ENCODE measurements at places on chromosomes 4 and X. TPM values are rescaled to one million over a fixed set of nuclear protein-coding genes. Genes with fewer than 3 reads are reported as not detected.

PPP1R2C gene
- total RNA-seq: not detected

ABCG2 gene
- 1.1 TPM for total RNA-seq

GRCh38 chr4:139844057-139844456 lies 178.4 kb downstream of the MGST2 start:
- DNase-seq: no peak

DNA sequence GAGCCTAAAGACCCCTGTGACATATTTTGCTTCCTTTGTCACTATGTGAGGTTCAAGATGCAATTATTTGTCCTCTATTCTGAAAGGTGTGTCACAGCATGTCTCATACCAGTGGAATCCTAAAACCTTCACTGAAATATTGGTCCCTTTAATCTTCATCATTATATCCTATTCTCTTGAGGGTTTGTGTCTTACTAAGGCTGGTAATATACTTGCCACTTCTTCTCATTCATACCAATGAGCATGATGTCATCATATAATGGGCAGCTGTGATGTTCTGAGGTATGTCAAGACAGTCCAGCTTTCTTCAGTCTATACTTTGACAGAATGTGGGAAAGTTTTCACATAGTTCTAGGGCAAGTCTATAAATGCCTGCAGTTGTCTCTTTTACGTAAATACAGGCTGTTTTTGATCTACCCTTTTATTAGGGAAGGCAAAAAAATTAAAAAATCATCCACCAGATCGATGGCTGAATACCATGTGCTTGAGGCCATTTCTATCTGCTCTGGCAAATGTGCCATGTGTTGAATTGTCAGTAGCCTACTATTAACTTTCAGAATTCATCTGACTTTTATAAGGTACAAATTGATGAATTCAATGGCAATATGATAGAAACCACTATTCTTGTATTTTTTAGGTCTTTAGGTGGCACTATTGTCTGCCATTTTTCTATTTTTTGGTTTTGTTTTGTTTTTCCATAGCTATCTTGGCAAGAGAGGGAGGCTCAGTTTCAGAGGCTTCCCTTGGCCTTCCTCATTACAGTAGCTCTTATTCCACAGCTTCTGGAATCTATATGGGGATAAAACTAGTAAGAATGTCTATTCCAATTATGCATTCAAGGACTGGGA lies 209.0 kb downstream of the PPARGC1A start:
- peak; percentile 2 for DNase-seq

DNA sequence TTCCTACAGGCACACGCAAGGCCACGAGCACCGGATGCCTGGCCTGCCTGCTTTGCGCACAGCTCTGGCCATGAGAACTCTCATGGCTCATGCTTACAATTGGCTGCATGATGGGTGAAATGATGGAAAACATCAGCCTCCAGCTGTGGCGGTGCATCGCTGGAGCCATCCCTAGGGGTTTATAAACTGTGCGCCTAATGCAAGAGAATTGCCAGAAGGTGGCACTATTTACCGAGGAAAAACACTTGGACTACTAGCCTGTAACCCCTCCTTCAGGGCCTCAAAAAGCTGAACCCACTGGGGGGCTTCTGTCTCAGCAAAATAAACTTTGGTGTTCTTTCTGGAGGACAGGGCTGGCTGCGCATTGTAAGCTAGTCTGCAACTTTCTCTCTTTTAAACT lies 51.9 kb downstream of the PHKA2 start:
- peak; percentile 36 for DNase-seq

RADX gene
- total RNA-seq: 3.8 TPM

PDCL2 gene
- not detected for total RNA-seq

GRCh38 chr4:17366496-17366895 lies 145.4 kb downstream of the QDPR start:
- no peak for DNase-seq

- DNase-seq: no peak
Measured at GRCh38 chr4:20166544-20166943, 85.2 kb upstream of the SLIT2 start.
